ENCODE measurements at places on chromosomes 3 and 15.
A peak's percentile ranks its signal among the peaks of the same experiment; 100 is the strongest.

- DNase-seq = no peak
Measured at GRCh38 chr3:76387000-76387399, 601.7 kb upstream of the ZNF717 start.

GRCh38 chr3:5055357-5056110 lies 66.6 kb upstream of the ARL8B start:
- no peak for DNase-seq

- no peak for DNase-seq
Measured at GRCh38 chr15:38941399-38941953, 376.9 kb upstream of the RASGRP1 start.

- no peak for DNase-seq
Measured at GRCh38 chr3:61807865-61808276, 246.5 kb downstream of the PTPRG start.

DNA sequence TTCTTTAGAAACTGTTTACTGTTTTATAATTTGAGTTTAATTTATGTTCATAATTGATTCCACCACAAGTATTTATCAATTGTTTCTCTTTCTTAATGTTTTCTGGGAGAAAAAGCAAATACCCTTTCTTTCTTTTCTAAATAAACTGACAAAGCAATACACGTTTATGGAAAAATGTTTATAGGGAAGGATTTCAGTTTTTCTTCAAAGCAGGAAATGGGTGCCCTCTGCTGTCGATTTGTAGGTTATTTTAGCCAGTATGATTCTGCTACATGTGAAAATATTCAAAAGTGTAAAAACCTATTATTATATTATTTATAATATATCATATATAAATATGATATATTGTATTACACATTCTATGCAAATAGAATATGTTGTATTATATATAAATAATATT lies 921.0 kb upstream of the ROBO1 start:
- peak; percentile 4 for DNase-seq

GRCh38 chr3:30455840-30456239 lies 150.6 kb upstream of the TGFBR2 start:
- DNase-seq = no peak

GRCh38 chr15:56102441-56102840 lies 109.0 kb upstream of the NEDD4 start:
- no peak for DNase-seq

DNA sequence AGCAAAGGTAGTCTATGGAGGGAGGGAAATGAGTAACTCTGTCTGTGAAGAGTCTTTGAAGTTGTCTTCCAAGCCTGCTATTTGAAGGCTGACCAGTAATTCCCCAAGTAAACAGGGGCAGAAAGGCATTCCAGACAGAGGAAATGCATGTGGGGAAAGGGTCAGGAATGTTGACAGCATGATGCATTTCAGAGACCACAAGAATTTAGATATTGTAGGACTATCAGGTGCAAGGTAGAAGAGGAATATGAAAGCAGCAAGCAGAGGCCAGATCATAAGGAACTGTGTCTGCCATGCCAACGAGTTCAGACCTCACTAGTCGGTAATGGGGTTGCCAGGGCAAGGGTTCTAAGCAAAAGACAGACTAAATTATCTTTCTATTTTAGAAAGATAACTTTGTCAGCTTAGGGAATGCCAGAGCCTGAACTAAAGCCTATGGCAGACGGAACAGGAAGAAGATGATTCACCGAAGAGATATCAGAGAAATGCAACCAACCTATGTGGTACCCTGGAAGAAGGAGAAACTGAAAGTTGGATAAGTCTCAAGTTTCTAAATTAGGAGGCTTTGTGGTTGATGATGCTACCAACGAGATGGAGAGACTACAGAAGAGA lies 327.0 kb upstream of the RORA start:
- no peak for DNase-seq

DNA sequence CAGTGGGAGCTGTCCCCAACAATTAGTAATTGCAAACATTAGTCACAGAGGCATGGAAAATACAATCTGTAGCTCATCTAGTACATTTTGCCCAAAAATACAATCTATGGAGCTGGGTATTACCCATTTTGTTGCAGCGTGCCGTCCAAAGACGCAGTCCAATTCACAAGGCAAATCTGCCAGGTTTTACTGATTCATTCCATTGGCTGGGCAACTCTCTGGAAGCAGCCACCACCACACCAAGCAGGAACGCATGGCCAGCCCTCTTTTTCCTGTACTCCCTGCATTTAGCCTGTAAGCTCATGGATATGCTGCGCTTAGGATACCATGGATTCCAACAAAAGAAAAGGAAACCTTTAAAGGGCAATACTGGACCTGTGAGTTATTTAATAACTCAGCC lies 60.5 kb upstream of the ARRDC4 start:
- DNase-seq = no peak
